ELF-1 (cell line): ENCODE measurements at places on chromosomes 2 and 18.

GRCh38 chr2:44959855-44960254, 18.4 kb downstream of the SIX3 start:
- DNase-seq, result no peak

DNA sequence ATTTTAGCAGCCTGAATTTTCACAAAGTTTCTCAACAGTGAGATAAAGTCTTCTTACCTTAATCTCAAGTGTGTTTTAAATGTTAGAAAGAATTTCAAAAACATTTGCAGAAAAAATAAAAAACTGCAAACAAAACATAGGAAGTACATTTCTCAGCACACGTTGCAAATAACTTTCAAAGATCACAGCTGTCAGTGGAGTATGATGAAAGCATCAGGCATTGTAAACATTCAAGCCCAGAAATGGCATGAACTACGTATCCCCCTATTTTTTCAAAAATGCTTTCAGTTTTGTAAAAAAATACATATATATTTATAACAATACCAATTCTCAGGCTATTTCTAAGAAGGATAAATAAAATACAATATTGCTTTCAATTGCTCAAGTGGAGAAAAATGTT, 320.6 kb upstream of the TFPI start:
- DNase-seq, result no peak

GRCh38 chr2:181817509-181817908, 74.0 kb upstream of the ITPRID2 start:
- DNase-seq, result no peak

DNA sequence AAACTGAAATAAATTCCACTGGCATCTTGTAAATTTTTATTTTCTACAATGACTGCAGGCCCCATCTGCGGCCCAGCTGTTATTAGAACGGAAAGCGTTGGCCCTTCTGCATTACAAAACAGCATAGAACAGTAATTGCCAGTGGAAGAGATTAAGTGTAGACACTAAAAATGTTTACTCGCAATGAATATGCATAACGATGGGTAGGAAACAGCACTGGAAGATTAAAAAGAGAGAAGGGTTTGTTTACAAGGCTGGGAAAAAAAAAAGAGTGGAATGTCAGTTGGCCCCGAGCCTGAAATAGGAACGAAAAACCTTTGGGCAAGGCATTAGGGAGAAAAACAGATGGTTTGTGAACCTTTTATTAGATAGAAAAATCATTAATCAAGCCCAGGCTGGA, 275.9 kb upstream of the TCF4 start:
- DNase-seq, result no peak
